Activated CD4-positive, alpha-beta memory T cell treated with anti-CD3 and anti-CD28 coated beads for 36 hours (primary cell): ENCODE measurements at places on chromosomes 12 and 14. TPM values are rescaled to one million over a fixed set of nuclear protein-coding genes. Genes with fewer than 3 reads are reported as not detected.

- DNase-seq = no peak
- H3K27me3 ChIP-seq = no peaks in the 10 kb centered on the region
- no peak overlapping the region for H3K4me3 ChIP-seq
- H3K27ac ChIP-seq = no peak overlapping the region
- H3K36me3 ChIP-seq = peaks cover 31% of the 10 kb centered on the region
Observed at GRCh38 chr12:119869720-119870119, 7.4 kb downstream of the CIT start.

DNA sequence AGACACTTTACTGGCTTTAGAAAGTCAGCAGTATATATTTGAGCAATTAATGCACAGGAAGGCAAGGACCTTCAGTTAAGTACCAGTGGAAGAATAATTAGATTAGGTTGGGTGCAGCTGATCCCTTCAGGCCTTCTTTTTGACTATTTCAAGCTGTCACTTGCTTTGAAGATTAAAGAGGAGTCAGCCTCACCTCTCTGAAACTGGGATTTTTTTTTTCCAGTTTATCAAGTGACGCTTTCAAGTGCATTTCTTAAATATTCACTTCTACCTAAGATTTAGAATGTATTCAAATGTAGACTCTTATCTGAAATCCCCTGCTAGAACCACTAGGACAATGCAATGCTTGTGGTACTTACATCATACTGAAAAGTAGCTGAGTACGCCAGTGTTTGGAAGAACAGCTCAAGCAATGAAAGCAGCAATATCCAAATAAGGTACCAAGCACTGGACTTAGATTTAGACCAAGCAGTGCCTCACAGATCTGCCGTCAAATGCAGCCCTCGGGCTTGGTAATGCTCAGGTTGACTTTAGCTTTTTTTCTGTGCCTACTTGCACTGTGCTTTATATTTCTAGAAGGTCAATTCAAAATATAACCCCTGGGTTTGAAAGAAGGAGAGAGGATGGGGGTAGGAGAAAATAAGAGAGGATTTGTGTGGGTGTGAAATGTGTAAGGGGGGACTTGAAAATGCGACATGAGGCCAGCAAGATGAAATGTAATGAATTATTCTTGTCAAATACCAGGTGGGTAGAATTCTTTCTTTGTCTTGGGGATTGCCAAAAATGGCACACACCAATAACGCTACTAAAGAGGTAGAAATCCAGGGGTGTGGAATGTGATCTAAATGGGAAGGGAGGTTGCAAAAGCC lies 3.7 kb upstream of the FERMT2 start:
- no peak overlapping the region for H3K4me3 ChIP-seq
- peak overlapping the region; percentile 26 for H3K27ac ChIP-seq
- DNase-seq = no peak
- peaks cover 22% of the 10 kb centered on the region for H3K27me3 ChIP-seq
- no peaks in the 10 kb centered on the region for H3K36me3 ChIP-seq
- H3K4me1 ChIP-seq = peaks cover 29% of the 10 kb centered on the region

GRCh38 chr12:11695321-11695720 lies 45.8 kb downstream of the ETV6 start:
- no peak for DNase-seq
- H3K27ac ChIP-seq = no peak overlapping the region
- H3K4me3 ChIP-seq = no peak overlapping the region
- peaks cover 65% of the 10 kb centered on the region for H3K4me1 ChIP-seq
- H3K36me3 ChIP-seq = peaks cover 15% of the 10 kb centered on the region

DNA sequence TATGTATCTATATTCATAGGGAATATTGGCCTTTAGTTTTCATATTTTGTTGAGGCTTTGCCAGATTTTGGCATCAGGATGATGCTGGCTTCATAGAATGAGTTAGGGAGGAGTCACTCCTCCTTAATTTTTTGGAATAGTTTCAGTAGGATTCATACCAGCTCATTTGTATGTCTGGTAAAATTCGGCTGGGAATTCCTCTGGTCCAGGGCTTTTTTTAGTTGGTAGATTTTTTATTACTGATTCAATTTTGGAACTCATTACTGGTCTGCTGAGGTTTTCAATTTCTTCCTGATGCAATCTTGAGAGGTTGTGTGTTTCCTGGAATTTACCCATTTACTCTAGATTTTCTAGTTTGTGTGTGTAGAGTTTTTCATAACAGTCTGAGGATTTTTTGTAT lies 175.2 kb downstream of the EPS8 start:
- no peak for DNase-seq
- no peaks in the 10 kb centered on the region for H3K36me3 ChIP-seq
- H3K27ac ChIP-seq = no peak overlapping the region
- H3K4me1 ChIP-seq = no peaks in the 10 kb centered on the region
- H3K27me3 ChIP-seq = no peaks in the 10 kb centered on the region
- H3K4me3 ChIP-seq = no peak overlapping the region

The PIP4P1 gene
- 31.1 TPM for total RNA-seq

GRCh38 chr12:6735448-6736191 lies 11.8 kb downstream of the COPS7A start:
- H3K36me3 ChIP-seq = peaks cover 10% of the 10 kb centered on the region
- peaks cover 4% of the 10 kb centered on the region for H3K4me1 ChIP-seq
- no peak overlapping the region for H3K4me3 ChIP-seq

The ANHX gene
- not detected for total RNA-seq
